ENCODE measurements at places on chromosomes 2 and 18. TPM values are rescaled to one million over a fixed set of nuclear protein-coding genes. Genes with fewer than 3 reads are reported as not detected.
A peak's percentile ranks its signal among the peaks of the same experiment; 100 is the strongest.

GRCh38 chr18:58599106-58599505 lies 29.8 kb downstream of the ALPK2 start:
- DNase-seq, result peak; percentile 31

GRCh38 chr2:191051825-191052778 lies 38.1 kb upstream of the STAT1 start:
- peak; percentile 79 for DNase-seq

DNA sequence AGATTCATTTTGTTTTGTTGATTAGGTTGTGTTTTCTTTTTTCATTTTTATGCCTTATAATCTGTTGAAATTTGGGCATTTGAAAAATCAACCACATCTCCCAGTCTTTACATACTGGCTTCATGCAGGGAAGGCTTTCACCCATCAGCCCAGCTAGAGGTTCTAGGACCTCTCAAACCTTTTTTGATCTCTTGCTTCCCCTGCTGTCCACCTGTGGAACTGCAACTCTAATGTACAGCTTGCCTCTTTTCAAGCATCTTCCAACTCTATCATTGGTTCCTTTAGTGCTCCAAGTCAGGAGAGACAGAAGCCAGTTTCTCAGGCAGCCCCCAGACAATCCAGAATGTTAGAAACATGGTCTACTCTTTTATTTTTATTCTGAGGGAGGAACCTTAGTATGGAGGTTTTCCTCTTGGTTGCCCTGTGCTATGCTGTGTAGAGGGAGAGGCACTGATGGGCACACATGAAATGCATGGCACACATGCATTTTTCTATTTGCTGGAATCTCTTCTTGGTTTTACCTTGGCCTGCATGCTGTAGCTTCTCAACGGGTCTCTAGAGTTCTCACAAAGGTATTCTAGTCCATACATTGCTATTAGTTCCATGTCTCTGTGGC lies 107.2 kb upstream of the L3MBTL4 start:
- DNase-seq, result peak; percentile 85

DNA sequence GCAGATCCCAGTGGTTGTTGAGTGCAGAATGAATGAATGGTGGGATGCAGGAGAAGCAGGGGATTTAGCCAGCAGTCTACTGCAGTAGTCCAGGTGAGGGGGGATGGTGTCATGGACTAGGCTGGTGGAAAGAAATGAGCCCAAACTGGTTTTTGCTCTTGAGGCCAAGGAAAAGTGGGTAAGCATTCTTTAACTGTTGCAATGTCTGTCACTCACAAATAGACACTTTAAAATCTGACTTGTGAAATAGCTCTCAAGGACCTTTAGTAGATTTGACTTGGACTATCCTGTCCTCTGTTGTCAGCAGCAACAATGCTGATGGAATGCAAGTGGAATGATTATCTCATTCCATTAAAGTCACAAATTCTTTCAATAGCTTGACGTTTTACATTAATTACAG lies 37.5 kb upstream of the STK17B start:
- DNase-seq, result peak; percentile 44

DNA sequence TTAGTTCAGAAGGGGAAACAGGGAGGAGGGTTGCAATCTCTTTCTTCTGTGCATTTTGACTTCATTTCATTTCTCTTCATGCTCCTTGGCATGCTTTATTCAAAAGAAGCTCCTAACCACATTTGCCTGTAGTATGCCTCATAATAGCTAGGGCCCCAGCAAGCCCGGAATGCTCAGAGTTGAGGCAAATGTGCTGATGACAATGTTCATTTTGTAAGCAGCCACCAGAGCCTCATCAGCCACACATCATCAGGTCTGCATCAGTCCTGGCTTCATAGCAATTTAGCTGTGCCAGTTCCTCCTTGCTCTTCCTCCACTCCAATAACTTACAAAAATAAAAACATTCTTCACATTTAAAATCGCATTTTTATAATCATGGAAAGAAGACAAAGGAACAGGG lies 65.4 kb upstream of the MMADHC start:
- DNase-seq, result no peak

DNA sequence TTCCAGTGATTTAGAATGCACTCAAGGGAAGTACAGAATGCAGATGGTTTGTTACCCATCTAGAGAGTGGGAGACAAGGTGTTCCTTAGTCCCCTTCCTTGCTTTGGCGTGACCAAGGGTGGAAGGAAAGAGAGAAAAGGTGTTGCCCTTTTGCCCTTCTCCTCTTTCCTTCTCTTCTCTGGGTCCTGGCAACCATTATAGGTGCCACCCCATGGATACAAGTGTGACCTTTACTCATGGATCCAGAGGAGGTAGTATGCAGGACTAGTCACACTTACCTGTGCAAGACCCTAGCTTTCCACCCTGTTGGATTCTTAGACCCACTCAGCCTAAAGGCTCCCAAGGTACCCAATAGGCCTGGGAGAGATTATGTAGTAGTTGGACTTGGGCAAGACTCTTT lies 11.6 kb upstream of the RBFA start:
- DNase-seq, result peak; percentile 7

DNA sequence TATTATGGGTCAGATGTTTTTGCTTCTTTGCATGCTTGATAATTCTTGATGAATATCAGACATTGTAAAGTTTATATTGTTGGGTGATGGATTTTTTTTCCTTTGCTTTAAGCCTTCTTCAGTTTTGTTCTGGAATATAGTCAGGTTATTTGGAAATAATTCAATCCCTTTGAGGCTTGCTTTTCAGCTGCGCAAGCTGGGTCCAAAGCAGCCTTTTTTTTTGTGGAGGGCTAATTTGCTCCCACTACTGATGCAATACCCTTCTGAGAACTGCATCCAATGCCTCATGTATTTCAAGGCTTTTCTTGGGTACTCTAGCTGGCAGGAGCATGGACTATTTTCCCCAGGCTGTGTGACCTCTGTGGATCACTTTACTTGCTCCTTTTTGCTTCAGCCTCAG lies 245.9 kb downstream of the AGPS start:
- DNase-seq, result no peak

GRCh38 chr18:31099450-31100230 lies 2.6 kb downstream of the DSC2 start:
- peak; percentile 64 for DNase-seq

- peak; percentile 1 for DNase-seq
Measured at GRCh38 chr2:179233626-179234430, 30.8 kb downstream of the SESTD1 start.

DNA sequence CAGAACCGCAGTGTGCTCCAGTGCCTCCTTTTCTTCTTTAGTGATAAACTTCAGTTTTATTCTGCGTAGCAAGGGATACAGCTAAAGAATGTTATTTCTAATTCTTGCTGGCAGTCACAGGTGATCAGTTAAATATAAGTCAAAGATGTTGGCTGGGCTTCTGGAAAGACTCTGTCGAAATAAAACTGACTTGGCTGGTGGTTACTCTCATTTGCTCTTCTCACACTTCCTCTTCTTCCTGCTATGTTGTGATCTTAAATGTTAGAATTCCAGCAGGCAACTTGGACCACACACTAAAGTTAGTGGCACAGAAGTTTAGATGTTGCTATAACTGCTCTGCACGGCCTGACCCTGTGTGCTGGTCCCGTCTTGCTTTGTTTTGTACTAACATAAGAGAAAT lies 278.6 kb downstream of the CDH19 start:
- DNase-seq, result no peak

GRCh38 chr18:55384551-55385275 lies 203.3 kb downstream of the TCF4 start:
- DNase-seq, result peak; percentile 59

- DNase-seq, result peak; percentile 89
Measured at GRCh38 chr18:62339106-62339988, 14.2 kb downstream of the TNFRSF11A start.

DNA sequence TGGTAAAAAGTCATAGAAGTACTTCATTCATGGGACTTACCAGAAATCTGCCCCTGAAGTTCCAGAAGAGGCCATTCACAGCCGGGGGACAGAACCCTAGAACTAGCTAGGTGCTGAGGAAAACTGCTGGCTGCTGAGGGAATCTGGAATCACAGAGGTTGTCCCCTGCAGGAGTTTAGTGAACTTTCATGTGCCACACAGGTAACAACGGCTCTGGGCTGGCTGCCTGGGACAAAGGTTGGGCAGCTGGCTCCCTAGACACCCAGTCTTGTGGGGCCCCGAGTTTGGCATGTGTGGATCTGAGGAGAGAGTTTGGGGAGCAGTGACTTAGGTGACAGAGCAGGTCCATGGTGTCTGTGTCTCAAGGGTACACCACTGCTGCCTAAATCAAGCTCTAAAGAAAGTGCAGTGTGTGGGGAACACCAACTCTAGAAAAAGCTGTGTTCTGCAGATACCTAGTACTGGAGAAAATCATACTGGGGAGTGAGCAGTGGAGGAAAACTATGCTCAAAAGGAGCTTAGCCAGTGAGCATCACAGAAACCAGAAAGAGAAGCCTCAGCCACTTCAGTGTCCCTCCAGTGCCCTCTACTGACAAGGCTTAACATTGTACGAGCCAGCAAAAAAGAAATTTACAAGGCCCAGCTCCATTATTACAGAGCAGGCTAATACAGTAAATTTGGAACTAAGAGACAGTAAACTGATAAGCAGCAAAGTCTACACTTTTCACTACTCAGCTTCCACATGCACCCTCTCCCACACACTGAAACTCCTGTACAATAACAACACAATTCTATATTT lies 15.2 kb downstream of the GALNT3 start:
- DNase-seq, result peak; percentile 65

DNA sequence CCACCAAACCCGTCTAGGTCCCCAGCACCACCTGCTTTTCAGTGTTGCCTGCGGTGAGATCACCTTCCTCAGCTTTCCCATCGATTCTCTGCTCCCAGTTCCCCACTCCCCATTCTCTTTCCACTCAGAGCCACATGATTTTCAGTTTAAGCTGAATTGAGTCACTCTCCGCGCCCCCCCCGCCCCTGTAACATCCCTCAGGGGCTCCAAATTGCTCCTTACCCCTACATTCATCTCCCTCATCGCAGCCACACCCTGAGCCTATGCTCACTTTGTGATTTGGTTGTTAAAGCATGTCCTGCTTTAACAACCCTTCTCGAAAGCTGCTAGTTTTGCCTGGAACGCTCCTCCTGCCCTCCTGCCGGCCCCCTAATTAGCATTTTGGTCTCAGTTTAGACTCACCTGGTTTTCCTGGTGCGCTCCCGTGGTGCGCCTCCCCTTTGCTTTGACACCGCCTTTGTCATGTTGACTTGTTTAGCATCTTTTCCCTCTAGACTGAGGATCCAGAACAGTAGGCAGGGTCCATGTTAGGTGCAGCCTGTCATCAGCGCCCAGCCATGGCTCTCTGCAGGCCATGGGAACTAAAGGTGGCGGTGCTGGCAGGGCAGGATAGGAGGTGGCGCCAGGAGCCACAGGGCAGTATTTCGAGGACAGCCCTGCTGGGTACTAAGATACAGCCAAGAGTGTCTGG lies 60.8 kb downstream of the ST3GAL5 start:
- no peak for DNase-seq

GRCh38 chr18:56835331-56835730 lies 184.2 kb downstream of the WDR7 start:
- peak; percentile 5 for DNase-seq

- DNase-seq, result peak; percentile 85
Measured at GRCh38 chr2:96505231-96505889, at the start of gene NEURL3. NEURL3 (minus strand) TSS chr2:96505357; CDS start chr2:96505286, 71 bp downstream.

DNA sequence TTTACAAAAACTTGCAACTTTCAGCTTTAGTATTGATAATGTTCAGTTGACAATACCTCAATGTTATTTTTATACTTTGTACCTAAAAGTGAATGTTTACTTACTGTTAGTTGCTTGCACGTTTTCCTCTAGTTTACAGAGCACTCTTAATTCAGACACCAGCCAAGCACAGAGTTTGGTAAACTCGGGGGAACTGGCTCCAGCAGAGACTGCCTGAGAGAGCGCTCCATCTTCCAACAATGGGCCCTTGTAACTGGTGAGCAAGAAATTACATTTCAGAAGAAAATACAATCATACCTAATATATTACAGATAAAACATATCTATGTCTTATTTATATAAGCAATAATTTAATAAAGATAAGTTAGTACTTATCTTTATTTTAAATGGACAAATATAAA lies 3.7 kb downstream of the FAM98A start:
- no peak for DNase-seq

GRCh38 chr18:57961876-57962505 lies 82.0 kb upstream of the NEDD4L start:
- peak; percentile 57 for DNase-seq

- DNase-seq, result no peak
Measured at GRCh38 chr2:55120634-55121359, 70.5 kb upstream of the RTN4 start.

GRCh38 chr2:15082105-15083058 lies 449.9 kb downstream of the LRATD1 start:
- no peak for DNase-seq

GRCh38 chr2:66667301-66667700 lies 232.4 kb downstream of the MEIS1 start:
- no peak for DNase-seq

- no peak for DNase-seq
Measured at GRCh38 chr2:168510125-168510756, 54.2 kb downstream of the CERS6 start.

- no peak for DNase-seq
Measured at GRCh38 chr2:69686813-69687212, 43.3 kb upstream of the AAK1 start.

- no peak for DNase-seq
Measured at GRCh38 chr2:226407135-226407534, 392.5 kb downstream of the IRS1 start.

GRCh38 chr2:102256874-102257462 lies 54.4 kb upstream of the IL1RL1 start:
- no peak for DNase-seq

DNA sequence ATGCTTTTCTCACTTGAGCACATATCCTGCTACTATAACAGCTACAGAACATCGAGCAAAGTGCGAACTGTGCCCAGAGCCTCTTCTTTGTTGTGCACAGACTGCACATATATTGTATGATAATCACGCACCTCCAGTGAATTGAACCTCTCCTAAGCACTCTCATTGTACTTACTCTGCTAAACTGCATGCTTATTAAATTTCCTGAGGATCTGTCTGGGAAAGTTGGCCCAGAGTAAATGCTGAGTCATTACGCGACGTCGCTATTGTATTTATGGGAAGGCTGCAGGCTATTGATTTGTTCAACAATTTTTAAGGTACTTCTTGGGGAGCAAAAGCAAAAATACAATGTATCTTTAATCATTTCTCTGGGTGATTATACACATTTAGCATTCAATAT lies 399.6 kb upstream of the DSEL start:
- peak; percentile 54 for DNase-seq

The ST8SIA5 gene
- 0.04 TPM for total RNA-seq

The CROCC2 gene
- total RNA-seq, result not detected

The SP5 gene
- total RNA-seq, result 0.47 TPM

The STPG4 gene
- total RNA-seq, result not detected

The GDF7 gene
- total RNA-seq, result not detected

The STARD6 gene
- not detected for total RNA-seq

The IL1RL2 gene
- 0.11 TPM for total RNA-seq

The CCDC102B gene
- total RNA-seq, result 2.2 TPM

Measured in PC-3 (cell line).